Stimulated activated CD4-positive, alpha-beta T cell treated with anti-CD3 and anti-CD28 coated beads, Interleukin-15, amount 100 ng/mL, for 24 hours (primary cell): ENCODE measurements at places on chromosomes 2 and 18.
A peak's percentile ranks its signal among the peaks of the same experiment; 100 is the strongest.

DNA sequence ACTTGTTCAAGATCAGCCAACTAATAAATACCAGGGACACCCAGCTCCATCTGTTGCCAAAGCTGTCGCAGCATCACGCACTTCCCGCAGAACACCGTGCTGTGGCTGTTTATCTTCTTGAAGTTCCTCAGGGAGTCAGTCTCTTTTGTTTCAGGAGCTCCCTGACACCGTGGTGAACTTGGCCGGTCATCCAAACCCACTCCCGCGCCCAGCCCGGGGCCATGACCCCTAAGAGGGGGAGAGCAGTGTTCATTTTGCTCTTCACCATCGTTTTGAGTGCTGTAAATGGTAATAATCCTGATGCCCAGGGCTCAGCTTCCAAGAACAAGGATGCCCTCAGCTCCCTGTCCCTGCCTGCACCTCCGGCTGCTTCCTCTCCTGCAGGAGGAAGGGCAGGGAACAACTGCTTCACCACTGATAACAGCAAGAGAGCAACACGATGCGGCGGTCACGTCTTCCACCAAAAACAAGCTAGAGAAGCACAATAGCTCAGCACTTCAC, 131.4 kb downstream of the SEPTIN10 start:
- no peak for DNase-seq

DNA sequence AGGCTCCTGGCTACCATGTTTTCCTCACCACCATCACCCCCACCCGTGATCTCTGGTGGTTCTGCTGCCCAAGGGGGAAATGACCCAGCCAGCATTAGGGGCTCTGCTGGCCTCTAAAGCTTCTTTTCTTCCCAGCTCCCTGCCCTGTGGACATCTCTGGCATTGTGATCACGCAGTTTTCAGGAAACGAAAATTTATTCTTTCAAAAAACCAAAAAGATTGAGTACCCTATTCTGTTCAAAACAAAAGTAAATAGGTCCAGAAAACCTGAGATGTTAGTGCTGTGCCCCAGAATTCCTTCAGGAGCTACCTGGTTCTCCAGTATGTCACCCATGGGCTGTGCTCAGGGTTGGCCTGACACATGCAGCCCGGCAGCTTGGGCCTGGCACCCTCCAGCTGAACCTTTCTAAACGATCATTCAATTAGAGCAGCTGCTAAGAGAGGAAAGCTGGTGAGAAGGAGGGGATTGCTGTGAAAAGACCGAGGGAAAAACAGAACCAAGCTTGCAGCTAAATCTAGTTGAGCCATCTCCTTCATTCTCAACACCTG, 157.5 kb downstream of the MGAT5 start:
- no peak for DNase-seq

DNA sequence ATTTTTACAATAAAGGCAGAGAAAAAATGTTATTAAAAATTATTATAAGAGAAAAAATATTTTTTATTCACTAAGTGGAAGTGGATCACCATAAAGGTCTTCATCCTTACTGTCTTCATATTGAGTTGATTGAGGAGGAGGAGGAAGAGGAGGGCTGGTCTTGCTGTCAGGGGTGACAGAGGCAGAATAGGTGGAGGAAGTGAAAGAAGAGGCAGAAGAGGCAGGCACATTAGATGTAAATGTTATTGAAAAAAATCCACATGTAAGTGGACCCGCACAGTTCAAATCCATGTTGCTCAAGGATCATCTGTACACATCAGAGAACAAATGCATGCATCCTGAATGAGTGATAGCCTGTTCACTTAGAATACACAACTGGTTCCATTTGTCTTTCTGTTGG, 6.4 kb upstream of the SPATS2L start:
- no peak for DNase-seq

- no peak for DNase-seq
Observed at GRCh38 chr2:50751311-50752031, 280.5 kb downstream of the NRXN1 start.

DNA sequence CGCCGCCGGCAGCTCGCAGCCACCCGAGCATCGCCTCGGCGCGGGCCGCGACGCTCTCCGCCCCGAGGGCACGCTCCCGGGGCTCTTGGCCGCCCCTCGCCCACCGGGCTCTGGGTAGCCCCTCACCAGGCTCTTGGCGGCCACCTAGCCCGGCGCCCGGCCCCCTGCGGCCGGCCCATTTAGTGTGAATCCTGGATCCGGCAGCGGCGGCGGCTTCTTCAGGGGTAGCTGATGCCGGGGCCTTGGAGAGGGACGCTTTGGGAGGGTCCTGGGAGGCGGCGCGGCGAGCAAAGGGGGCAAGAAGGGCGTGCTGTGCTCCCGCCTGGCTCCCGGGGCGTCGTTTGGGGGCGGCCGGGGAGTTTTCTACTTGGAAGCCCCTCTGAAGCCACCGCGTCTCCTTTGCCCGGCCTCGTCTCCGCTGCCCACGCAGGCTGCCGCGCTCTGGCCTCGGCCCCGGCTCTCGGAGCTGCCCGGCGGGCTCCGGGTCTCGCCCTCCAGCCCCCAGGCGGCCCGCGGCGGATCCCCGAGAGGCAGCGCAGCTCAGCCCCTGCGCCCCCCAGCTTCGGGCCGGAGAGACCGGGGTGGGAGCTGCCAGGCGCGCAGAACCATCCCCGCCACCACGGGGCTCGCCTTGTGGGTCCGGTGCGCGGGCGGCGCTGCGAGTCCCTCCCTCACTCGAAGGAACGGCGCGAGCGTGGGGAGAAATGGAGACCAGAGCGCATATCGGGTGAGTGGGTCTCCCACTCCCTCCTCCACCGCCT, 509 bp downstream of the PIEZO2 start:
- no peak for DNase-seq

DNA sequence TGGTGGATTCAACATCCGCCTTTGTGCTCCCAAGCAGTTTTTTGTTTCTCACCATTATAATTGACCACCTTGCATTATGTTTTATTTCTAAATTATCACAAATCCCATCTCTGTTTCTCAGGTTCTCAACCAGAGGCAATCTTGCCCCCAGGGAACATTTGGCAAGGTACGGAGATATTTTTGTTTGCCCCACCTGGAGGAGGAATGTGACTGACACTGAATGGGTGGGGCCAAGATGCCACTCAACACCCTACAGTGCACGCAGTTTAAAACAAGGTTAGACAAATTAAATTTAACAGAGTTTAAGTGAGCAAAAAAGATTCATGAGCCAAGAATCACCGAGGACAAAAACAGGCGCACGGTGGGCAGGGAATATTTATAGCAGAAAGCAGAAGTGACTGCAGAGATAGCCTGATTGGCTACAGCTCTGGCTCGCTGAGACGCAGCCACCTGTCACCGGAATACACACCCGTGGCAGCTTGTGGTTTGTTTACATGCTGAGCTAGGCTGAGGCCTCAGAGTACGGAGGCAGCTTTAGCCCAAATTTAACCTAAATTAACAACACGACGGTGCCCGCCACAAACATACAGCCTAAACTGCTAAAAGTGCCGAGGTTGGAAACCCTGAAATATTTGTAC, 150.0 kb upstream of the ALKAL2 start:
- peak; percentile 40 for DNase-seq

DNA sequence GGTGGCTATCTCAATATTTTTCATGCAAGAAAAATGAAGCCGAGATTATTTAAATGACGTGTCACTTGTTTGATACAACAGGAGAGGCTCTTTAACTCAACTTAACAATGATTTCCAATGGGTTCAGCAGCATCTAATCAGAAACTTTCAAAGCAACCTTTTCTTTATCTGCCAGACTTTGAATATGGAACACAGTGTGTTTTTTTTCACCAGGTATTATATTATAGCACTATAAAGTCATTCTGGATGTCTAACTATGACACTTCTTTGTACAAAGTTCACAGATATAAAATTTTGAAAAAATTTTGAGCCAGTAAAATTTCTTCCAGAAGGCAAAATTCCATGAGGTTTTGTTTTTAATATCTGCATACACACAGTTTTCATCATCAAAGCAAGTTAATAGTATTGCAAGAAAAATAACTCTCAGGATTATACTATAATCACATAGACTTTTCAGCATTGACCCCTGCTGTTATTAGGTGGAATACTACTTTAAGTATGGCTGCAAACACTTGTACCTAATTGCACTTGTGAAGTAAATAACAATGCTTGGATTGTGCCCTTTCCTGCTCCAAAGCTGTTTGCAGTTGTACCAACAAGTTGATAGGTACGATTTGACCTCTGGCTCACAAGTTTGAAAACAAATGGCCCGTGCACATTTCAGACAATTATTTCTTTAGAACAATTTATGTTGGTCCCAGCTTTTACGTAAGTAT, 44.0 kb upstream of the DSG1 start:
- no peak for DNase-seq

GRCh38 chr18:41265047-41265446, 690.0 kb upstream of the PIK3C3 start:
- DNase-seq = no peak

DNA sequence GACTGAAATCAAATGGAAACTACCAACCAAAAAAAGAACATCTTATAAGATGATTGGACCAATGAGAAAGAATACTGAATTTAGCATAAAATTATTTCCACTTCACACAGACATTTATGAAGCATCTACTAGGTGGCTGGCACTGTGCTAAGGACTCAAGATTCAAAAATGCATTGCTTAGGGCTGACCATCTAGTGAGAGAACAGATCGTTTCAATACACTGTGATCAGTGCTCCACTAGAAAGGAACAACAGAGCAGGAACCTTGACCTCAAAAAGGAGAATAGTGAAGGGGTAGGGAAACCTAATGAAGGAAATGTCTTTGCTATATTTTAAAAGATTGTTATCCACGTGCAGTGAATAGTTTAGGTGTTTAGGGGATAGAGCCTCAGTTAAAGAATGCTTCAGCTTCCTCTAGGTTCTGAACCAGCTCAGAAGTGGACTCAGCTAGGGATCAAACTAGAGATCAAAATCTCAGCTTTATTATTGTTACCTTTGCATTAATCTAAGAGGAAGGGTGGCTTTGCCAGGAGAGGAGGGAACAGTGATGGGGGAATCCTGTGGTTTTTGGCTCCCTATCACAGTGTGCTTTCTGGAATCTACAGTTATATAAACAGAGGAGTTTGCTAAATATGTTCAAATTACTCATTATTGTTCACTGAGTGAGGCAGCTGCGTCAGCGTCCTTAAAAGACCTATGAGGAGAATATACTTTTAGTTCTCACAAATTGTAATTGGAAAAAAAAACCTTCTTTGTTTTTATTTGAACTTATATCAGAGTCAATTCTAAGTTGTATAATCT, 16.2 kb upstream of the BBS5 start:
- no peak for DNase-seq

- DNase-seq = no peak
Observed at GRCh38 chr2:40487602-40488001, 35.7 kb upstream of the SLC8A1 start.

DNA sequence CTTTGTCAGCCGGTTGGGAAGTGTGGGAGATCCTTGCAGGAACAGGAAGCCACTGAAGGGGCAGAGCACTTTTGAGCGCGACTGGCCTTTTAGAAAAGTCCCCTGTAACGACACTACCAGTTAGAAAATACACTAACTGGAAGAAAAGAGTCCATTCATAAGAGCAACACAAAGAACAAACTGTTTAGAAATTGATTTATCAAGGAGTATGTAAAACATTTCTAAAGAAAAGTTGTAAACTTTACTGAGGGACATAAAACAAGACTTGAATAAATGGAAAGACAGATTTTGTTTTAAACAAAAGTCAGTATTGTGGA, 29.8 kb upstream of the POMC start:
- DNase-seq = no peak

- DNase-seq = no peak
Observed at GRCh38 chr2:134454931-134455330, 201.1 kb downstream of the MGAT5 start.

DNA sequence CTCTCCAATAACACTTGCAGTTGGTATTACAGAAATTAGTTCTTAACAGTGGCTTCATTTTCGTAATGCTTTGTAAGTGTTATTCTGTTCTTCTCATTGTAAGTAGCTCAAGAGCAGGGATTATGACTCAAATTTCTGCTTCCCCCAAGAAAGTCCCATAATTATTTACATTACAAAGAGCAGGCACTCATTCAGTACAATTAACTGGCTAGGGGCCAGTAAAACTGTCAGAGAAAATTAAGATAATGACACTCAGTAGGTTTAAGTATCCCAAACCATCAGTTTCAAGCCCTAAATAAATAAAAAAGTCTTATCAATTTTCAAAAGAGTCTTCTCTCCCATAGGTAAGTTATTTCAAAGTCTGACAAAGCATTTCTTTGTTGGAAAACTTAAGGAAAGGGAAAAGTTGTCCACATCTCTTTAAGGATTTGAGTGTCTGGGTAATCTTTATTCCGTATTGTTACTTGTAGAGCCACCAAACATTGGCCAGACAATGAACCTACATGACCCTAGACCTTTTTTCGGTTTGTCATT, 137.1 kb downstream of the ARHGAP28 start:
- DNase-seq = no peak

DNA sequence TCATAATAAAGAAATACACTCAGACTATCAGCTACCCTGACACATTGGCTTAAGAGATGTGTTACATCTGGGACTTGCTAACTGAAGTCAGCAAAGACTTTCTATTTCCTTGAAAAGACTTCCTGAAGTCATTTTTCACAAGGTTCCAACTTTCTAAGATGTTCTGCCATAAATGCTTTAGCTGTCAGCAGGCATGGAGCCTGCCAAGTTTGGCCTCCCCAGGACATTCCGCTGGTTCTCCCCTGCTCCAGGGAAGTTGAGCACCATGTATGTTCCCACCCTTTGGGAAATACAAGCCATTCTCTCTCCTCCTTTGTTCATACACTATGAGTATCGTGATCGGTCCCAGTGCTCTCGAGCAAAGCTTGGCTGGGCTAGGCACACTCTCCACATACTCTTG, 202.7 kb upstream of the CCDC68 start:
- DNase-seq = no peak

GRCh38 chr2:65297544-65297943, 69.9 kb downstream of the ACTR2 start:
- DNase-seq = no peak

GRCh38 chr2:235779444-235779896, 285.6 kb downstream of the AGAP1 start:
- peak; percentile 81 for DNase-seq
